Activated B cell treated with CpG ODN at 0.5 μM for 24 hours (primary cell): ENCODE measurements at places on chromosomes 16 and 17.

- H3K27me3 ChIP-seq = no peaks in the 10 kb centered on the region
- no peak overlapping the region for H3K27ac ChIP-seq
- no peak overlapping the region for H3K4me3 ChIP-seq
- DNase-seq = no peak
- H3K4me1 ChIP-seq = peaks cover 10% of the 10 kb centered on the region
- peaks cover 67% of the 10 kb centered on the region for H3K36me3 ChIP-seq
These were observed 6.1 kb downstream of the DRG2 start for GRCh38 chr17:18093616-18094408.

- H3K27me3 ChIP-seq = peaks cover 24% of the 10 kb centered on the region
- peaks cover 11% of the 10 kb centered on the region for H3K4me1 ChIP-seq
- no peaks in the 10 kb centered on the region for H3K36me3 ChIP-seq
These were observed 21.4 kb downstream of the ADORA2B start for GRCh38 chr17:15966183-15966878.

DNA sequence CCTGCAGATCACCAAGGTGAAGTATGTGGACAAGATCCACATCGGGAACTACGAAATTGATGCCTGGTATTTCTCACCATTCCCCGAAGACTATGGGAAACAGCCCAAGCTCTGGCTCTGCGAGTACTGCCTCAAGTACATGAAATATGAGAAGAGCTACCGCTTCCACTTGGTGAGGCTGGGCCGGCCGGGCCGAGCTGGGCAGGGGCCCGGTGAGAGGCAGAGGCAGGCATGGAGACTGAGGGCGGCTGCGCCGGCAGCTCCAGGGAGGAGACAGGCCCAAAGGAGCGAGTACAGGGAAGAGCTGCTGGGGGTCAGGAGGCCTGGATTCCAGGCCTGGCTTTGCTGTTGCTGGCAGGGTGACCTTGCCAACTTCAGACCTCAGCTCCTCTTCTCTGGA lies 8.3 kb downstream of the PRSS8 start:
- peaks cover 79% of the 10 kb centered on the region for H3K36me3 ChIP-seq
- H3K27ac ChIP-seq = no peak overlapping the region
- no peaks in the 10 kb centered on the region for H3K27me3 ChIP-seq
- no peak for DNase-seq

DNA sequence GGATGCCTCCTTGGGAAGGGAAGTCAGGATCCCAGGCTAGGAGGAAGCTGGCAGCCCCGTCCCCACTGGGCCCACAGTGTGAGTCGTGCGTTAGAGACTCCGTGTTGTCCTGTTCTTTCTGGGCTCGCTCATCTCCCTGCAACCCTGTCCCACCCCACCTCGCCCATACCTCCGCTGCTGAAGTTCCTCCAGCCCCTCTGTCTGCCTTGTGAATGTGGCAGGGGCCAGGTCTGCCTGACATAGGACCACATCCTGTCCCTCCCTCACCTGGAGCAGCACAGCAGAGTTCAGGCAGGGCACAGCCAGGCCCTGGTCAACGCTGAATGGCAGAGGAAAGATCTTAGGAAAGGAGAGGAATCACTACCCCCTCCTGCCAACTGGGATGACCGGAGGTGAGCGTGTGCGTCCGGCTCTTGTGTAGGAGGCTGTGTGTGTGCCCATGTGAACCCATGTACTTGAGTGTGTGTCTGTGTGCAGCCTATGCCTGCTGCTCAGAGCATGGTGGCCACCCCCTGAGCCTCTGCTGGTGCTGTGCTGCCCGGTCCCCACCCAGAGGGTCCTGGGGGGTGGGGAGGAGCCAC lies 12.8 kb downstream of the KCNJ18 start:
- no peaks in the 10 kb centered on the region for H3K36me3 ChIP-seq
- no peaks in the 10 kb centered on the region for H3K27me3 ChIP-seq
- no peak overlapping the region for H3K4me3 ChIP-seq

DNA sequence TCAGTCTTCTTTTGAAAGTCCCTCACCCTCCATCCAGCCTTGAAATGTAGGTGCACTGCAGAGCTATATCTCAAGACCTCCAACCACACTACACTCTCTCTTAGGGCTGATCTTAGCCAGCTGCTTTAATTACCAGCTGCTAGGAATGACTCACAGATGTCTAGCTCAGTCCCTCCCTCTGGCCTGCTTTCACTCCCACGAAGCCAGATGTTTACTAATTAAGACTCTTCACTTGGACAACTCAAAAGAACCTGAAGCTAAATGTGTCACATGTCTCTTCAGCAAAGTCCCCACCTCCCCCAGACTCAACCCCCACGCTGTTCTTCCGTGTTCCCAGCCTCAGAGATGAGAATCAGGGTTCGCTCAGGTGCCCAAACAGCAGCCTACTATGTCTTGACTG lies 2.6 kb downstream of the GTF3C1 start:
- no peak overlapping the region for H3K27ac ChIP-seq
- no peak for DNase-seq
- H3K36me3 ChIP-seq = peaks cover 45% of the 10 kb centered on the region
- no peak overlapping the region for H3K4me3 ChIP-seq
- no peaks in the 10 kb centered on the region for H3K27me3 ChIP-seq

DNA sequence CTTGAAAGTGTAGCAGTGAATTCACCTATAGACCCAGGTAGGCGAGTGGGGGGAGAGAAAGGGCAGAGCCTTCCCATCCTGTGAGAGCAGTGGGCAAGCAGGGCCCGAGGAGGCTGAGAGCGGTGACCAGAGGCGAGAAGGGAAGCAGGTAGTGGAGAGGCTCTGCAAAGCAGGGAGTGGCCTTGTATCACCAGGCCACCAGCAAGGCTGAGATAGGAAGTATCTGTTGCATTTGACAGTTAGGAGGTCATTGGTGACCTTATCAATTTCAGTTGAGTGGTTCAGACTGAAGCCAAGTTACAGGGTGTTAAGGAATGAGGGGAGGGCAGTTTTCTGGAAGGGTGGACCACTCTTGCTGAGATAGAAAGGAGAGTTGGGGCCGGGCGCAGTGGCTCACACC lies 10.7 kb upstream of the HSD3B7 start:
- no peak for DNase-seq
- H3K4me3 ChIP-seq = no peak overlapping the region
- no peaks in the 10 kb centered on the region for H3K27me3 ChIP-seq

DNA sequence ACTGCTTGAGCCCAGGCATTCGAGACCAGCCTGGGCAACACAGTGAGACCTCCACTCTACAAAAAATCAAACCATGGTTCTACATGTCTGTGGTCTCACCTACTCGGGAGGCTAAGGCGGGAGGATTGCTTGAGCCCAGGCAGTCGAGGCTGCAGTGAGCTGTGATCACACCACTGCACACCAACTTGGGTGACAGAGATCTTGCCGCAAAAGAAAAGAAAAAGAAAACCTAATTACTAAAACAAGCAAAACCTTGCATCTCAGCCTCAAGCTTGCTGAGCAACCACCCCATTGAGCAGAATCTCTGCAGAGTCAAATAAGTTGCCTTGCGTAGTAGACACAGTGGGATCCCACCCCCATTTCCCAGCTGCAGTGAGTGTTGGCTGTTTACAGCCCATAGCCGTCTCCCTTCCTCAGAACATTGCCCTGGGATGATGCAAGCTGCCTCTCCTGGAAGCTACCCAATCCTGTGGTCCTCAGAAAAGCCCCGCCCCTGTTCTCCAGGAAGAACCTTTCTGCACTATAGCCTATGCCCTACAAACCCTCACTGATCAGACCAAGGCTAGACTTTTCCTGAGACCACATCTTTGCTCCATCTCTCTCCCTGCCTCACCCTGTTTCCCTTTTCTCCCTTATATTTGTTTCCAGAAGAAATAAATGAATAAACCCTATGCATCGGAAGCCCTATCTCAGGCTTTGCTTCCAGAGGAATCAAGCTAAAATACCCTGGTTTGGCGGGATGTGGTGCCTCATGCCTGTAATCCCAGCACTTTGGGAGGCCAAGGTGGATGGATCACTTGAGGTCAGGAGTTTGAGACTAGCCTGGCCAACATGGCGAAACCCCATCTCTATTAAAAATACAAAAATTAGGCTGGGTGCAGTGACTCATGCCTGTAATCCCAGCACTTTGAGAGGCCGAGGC lies 16.7 kb upstream of the ERN2 start:
- no peaks in the 10 kb centered on the region for H3K36me3 ChIP-seq
- no peak overlapping the region for H3K4me3 ChIP-seq
- H3K27me3 ChIP-seq = peaks cover 11% of the 10 kb centered on the region
- no peak overlapping the region for H3K27ac ChIP-seq
- no peak for DNase-seq

DNA sequence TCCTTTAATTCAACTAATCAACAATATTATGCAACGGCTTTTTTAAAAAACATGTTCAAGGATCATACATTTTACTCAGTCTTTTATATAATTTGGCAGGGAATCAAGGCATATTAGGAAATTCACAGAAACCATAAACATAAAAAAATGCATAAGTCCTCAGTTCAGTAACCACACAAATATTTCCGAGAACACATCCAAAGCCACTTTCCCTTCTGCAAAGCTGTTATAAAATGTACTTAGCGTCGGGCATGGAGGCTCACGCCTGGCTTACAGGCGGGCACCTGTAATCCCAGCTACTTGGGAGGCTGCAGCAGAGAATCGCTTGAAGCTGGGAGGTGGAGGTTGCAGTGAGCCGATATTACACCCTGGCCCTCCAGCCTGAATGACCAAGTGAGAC lies 9.7 kb upstream of the ZC3H7A start:
- no peak overlapping the region for H3K27ac ChIP-seq
- no peak overlapping the region for H3K4me3 ChIP-seq
- no peak for DNase-seq
- H3K4me1 ChIP-seq = peaks cover 16% of the 10 kb centered on the region

DNA sequence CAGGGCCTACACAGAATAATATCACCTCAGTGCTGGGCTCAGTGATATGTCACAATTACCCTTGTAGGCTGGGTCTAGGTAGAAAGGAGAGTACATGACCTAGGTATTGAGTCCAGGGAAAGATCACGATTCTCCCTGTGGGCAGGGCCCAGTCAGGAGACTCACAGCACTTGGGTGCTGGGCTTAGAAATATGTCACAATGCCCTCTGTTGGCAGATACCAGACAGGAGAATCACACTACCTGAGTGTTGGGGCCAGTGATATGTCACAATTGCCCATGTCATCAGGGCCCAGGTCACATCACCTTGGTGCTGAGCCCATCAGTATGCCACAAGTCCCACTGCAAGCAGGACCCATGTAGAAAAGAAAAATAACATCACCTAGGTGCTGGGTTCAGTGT lies 2105.5 kb downstream of the TP53TG3F start:
- DNase-seq = no peak
- H3K27ac ChIP-seq = no peak overlapping the region
- H3K36me3 ChIP-seq = no peaks in the 10 kb centered on the region
- H3K4me1 ChIP-seq = no peaks in the 10 kb centered on the region

DNA sequence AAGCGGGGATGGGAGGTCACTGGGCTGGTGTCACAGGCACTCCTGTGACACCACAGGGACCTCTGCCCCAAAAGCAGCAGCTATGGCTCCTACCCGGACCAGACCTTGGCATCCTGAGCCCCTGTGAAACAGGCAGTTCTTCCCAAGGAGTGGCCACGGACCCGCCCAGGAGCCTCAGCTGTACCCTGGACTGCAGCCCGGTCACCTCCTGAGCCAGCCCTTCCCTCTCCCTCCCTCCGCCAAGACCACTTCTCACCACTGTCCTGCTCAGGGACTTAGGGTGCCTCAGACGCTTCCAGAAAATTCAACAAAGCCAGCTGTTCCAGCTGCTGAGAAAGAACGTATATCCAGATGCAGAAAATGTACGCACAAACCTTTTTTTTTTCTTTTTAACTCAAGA lies 13.9 kb upstream of the NCBP3 start:
- H3K27me3 ChIP-seq = no peaks in the 10 kb centered on the region
- DNase-seq = no peak
- no peak overlapping the region for H3K27ac ChIP-seq
- H3K4me3 ChIP-seq = no peak overlapping the region
- H3K4me1 ChIP-seq = no peaks in the 10 kb centered on the region

GRCh38 chr16:84511180-84511800 lies 6.8 kb upstream of the MEAK7 start:
- peak overlapping the region; percentile 68 for H3K27ac ChIP-seq
- peak; percentile 80 for DNase-seq
- H3K27me3 ChIP-seq = no peaks in the 10 kb centered on the region
- no peaks in the 10 kb centered on the region for H3K36me3 ChIP-seq

GRCh38 chr17:49553676-49554335 lies 21.9 kb upstream of the NXPH3 start:
- no peak for DNase-seq
- H3K27me3 ChIP-seq = peaks cover 4% of the 10 kb centered on the region
- no peak overlapping the region for H3K4me3 ChIP-seq
- H3K36me3 ChIP-seq = no peaks in the 10 kb centered on the region

GRCh38 chr16:27816561-27816960 lies 247.0 kb downstream of the GSG1L start:
- no peak for DNase-seq
- H3K36me3 ChIP-seq = no peaks in the 10 kb centered on the region
- no peak overlapping the region for H3K4me3 ChIP-seq
- H3K4me1 ChIP-seq = no peaks in the 10 kb centered on the region
- no peak overlapping the region for H3K27ac ChIP-seq

GRCh38 chr17:63635787-63636186 lies 13.6 kb downstream of the MAP3K3 start:
- DNase-seq = no peak
- no peaks in the 10 kb centered on the region for H3K27me3 ChIP-seq
- no peak overlapping the region for H3K4me3 ChIP-seq
- no peak overlapping the region for H3K27ac ChIP-seq
- H3K36me3 ChIP-seq = peaks cover 62% of the 10 kb centered on the region
- H3K4me1 ChIP-seq = peaks cover 8% of the 10 kb centered on the region
